ENCODE measurements at places on chromosomes 1 and 21.

- peak; percentile 78 for DNase-seq
Observed at GRCh38 chr1:206631085-206631509, 4.2 kb upstream of the DYRK3 start.

DNA sequence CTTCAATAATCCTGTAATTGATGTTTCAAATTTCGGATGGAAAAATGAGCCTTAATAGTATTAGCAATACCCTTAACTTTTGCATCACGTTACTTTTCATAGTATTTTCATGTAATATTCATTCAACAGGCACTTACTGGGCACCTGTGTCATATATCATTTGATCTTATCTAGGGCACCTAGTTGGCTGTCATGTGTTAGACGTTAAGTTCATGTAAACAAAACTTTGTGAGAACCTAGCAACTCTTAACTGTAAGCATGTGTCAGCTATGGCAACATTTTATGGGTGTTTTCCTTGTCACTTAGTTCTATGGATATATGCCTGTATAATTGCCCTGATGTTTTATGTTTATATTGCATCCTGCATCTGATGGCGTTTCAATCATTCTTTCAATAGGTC lies 777 bp downstream of the LAMC2 start:
- no peak for DNase-seq

GRCh38 chr1:30721812-30722537 lies 1.4 kb downstream of the MATN1 start:
- DNase-seq, result no peak

DNA sequence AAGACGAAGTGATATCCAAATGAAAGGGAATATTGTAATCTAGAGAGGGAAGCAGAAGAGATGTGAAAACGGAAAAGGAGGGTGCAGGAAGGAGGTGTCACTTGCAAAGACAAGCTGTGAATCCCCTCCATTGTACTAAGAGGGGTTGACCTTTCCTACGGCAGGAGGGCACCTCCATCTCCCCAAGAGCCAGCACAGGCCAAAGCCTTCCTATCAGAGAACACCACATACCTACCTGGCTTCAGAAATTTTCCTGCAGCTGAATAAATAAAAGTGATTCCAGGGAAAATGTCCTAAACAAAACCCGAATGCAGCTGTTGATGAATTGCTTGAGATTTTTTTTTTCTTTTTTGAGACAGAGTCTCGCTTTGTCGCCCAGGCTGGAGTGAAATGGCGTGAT lies 14.3 kb downstream of the KANK4 start:
- no peak for DNase-seq

- DNase-seq, result no peak
Observed at GRCh38 chr1:25809283-25809926, 9.4 kb downstream of the SELENON start.

GRCh38 chr21:41219498-41220207 lies 51.7 kb downstream of the BACE2 start:
- DNase-seq, result no peak

DNA sequence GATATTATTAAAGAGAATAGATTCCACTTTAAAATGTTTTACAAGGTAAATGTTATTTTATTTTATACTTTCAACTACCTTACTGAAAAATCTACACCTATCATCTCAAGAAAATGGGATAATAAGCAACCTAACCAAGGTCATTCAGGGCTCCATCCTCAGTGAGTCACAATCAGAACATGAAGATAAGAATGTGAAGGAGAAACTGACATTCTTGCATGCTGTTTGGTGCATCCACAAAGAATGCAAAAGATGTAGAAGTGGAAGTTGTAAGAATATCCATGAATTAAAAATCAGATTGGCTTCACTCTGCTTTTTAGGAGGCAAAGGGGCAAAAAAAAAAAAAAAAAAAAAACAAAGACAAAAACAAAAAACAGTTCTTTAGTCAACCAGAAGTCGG lies 6.5 kb downstream of the WARS2 start:
- DNase-seq, result no peak

- no peak for DNase-seq
Observed at GRCh38 chr1:24996983-24997893, 67.2 kb upstream of the RUNX3 start.

GRCh38 chr1:87642581-87643221 lies 314.0 kb downstream of the LMO4 start:
- no peak for DNase-seq

GRCh38 chr1:172533513-172534151 lies 682 bp downstream of the SUCO start:
- DNase-seq, result no peak

- DNase-seq, result no peak
Observed at GRCh38 chr1:2290171-2290578, 62.1 kb downstream of the SKI start.

DNA sequence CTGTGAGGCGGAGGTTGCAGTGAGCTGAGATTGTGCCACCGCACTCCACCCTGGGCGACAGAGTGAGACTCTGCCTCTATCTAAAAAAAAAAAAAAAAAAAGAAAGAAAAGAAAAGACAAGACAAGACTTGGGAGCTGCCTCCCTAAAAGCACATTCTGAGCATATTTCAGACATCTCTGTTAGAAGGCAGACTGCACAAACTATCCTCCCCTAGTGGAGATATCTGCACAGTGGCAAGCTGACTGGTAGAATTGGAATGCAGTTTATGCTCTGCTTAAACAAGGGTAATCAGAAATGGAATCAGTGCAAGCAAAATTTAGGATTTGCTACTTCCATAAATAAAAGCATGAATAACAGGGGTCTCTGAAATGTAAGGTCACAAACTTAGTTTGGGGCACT lies 31.8 kb downstream of the GNG4 start:
- DNase-seq, result peak; percentile 10

DNA sequence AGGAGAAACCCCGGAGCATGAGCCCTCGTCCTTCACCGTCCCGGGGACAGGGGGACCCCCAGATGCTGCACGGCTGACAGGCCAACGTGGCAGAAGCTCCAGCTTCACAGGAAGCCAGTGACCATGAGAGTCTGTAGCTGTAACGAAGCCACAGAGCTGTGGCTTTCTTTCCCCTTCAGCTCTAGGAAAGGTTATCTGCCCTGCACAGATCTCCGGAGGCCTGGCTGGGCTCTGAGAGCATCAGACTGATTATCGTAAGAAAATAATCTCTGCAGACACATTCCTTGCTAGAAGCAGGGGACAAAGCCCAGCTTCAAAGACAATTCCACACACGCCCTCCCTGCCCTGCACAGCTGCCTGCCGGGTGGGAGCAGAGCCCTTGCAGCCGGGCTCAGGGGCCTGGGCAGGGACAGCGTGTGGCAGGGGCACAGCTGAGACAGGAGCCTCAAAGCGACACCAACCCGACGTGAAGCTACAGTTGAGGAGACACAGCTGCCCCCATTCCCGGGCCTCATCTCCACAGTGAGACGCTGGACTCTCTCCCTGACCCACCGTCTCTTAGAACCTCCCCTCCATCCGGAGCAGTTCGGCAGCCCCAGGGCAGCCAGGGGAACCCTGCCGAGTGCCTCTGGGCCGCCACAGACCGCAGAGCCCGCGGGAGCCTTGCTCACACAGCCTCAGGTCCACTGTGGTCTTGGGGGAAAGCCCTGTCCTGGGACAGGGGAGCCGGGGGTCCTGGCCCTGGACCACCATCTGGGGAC lies 30.6 kb downstream of the POFUT2 start:
- DNase-seq, result no peak

DNA sequence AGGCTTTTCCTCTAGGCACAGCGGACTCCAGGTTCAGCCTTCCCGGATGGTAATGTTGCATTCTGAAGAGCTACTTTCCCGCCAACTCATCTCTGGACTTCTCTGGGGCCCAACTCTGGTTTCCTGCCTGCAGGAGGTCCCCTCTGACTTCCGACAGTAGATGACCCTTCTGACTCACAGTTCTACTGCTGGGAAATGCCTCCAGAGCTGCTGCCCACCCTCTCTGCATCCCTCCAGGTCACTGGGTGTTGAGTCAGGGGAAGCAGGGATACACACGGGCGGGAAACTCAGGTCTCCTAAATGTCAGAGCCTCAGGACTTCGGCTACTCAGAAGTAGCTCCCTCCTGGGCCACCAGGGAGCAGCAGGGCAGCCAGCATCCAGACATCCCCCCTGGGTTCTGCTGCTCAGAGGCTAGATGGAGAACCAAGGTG lies 2.1 kb upstream of the KIF21B start:
- DNase-seq, result no peak

GRCh38 chr1:221708076-221708571 lies 33.8 kb downstream of the DUSP10 start:
- DNase-seq, result no peak

DNA sequence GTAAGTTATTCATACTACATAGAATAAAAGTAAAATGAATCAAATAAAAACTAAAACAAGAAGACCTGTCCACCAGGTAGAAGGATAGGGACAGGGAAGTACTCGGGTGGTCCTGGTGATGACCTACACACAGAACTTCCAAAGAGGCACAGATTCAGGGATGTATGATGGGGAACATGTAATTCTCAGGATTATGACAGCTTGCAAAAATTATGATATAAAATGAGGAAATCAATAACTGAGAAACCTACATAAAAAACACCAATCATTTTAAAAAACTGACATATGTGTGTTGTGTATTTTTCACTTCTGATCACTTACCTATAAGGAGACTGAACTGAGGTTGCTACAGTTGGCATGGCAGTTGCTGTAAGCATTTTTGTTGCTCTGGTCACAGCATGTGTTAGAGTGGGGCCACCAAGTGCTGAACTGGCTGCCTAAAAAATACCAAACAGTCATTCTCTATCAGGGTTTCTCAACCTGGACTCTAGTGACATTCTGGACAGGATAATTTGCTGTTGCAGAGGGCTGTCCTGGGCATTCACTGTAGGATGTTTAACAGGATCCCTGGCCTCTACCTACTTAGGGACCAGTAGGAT lies 73.8 kb downstream of the USP24 start:
- no peak for DNase-seq

DNA sequence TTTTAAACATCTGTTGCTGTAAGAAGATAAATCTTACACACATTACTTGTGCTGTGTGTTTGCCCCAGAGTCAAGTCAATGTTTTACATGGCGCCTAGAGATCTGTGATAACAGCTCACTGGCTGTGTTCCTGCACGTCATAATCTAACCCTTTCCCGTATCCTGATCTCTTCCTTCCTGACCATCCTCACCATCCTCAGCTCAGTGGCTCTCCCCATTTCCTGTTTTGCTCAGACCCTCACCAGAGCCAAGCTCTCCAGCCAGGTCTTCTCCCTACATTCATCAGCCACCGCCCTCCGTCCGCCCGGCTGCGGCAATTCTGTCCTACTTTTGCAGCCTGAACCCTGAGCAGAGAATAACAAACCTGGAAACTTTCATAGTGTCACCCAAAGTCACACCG lies 824.7 kb downstream of the USP25 start:
- DNase-seq, result no peak

- DNase-seq, result no peak
Observed at GRCh38 chr1:25148673-25149300, 83.5 kb downstream of the SYF2 start.

DNA sequence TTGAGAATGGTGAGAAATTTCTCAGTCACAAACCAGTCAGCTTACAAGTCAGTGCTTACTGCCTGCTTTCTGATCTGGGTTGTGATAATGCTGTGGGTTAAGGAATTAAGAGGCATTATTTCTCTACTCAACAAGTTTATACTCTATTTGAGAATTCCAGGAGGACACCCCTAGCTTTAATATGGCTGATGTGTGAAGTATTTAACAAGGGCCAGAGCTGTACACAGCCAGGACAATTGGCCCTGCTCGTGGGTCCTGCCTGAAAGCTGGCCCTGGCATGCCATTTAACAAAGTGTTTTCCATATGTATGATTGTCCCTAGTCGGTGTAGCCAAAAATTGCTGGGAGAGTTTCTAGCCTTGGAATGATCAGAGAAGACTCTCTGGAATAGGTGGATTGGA lies 43.2 kb downstream of the HHAT start:
- no peak for DNase-seq

All from HFF-Myc (cell line).